Stimulated activated CD8-positive, alpha-beta memory T cell treated with anti-CD3 and anti-CD28 coated beads, Interleukin-4, amount 100 ng/mL, for 1 hour (primary cell): ENCODE measurements at places on chromosomes 13 and 19.

- no peak for DNase-seq
Observed at GRCh38 chr19:7575434-7576040, 20.1 kb upstream of the CAMSAP3 start.

DNA sequence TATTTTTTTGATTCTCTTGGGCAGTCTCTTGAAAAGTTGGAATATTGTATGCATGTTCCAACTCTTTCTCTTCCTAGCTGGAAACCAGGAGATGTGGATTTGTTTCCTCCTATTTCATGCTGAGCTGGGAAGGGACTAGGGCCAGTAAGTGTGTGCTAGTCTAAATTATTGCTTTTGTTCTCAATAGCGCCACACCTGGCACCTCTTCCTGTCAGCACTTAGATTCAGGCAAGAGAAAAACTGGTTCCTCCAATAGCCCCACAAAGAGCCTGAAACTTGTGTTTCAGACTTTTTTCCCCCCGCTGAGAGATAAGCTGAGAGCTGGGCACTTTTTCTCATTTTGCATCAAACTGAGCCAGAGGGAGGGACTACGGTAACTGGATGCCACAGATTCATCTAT is 353.4 kb downstream of the OLFM4 start:
- DNase-seq, result no peak

DNA sequence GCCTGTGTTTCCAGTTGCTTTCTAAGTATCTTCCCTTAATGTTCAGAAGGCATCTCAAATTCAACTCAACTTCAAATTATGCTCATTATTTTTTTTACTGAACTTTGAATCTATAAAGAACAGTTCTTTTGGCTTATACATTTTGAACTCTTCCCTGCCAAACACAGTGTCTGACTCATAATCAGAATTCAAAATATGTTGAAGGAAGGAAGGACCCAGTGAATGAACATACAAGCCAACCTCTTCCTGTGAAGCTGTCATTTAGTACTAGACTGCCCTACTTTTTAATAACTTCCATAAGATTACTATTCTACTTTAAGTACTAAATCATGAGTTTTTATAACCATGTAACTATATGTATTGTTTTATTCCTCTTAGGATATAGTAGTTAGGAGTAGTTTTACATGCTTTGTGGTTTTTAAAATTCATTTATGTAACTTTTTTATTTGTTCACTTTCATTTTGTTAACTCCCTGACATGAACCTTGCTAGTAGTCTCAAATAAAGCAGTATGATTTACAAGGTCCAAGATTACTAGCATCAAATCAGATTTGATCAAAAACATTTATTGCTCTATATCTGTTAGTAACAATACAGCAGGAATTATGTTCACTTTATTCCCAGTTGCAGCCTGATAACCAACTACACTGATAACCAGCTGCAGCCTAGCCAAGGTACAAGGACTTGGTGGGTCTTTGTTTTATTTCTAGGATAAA is 6.4 kb downstream of the NUDT15 start:
- no peak for DNase-seq

GRCh38 chr19:13920940-13921747 is 15.1 kb downstream of the CC2D1A start:
- DNase-seq, result no peak

GRCh38 chr13:46526100-46526735 is 26.8 kb upstream of the LRCH1 start:
- DNase-seq, result no peak

DNA sequence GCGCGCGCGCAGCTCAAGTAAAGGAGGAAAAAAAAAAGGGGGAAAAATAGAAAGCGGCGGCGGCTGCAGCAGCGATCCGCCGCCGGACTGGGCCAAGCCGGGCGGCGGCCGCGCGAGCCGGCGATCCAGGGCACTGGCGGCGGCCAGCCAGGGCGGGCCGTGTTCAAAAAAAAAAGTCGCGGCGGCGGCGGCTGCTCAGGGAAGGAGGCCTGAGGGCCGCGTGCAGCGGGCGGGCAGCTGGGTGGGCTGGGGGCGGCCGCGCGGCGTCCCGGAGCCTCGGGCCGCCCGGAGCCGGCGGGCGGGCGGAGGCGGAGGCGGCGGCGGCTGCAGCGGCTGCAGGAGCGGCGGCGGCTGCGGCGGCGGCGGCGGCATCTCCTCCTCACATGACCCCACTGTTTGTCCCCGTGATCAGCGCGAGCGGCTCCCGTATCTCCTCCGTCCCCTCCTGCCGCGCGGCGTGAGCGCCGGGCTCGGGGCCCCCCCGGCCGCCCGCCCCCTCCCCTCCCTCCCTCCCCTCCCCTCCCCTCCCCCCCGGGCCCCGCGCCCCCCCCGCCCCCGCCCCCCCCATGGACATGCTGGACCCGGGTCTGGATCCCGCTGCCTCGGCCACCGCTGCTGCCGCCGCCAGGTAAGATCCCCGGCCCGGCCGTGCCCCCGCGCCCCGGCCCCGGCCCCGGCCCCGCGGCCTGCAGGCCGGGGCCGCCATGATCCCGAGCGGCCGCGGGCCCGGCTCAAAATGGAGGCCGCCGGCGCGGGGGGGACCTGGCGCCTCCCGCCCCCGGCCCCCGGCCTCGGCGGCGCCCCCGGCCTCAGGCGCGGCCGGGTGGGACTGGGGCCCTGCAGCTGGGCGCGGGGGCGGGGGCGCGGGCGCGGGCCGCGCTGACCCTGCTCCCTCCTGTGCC is at the start of gene USF2:
TSS of gene USF2 (plus strand) at position 427 of the 902 bp plus-strand sequence. CDS start at position 567, 140 bp downstream.
- DNase-seq, result peak; percentile 23

GRCh38 chr19:45852983-45853382 is 10.0 kb downstream of the SYMPK start:
- no peak for DNase-seq

GRCh38 chr19:55442372-55442961 is 633 bp downstream of the SHISA7 start:
- DNase-seq, result no peak

- DNase-seq, result no peak
Observed at GRCh38 chr19:48859711-48860572, 8.5 kb downstream of the PLEKHA4 start.

GRCh38 chr13:30847650-30848307 is 58.3 kb upstream of the MEDAG start:
- no peak for DNase-seq

DNA sequence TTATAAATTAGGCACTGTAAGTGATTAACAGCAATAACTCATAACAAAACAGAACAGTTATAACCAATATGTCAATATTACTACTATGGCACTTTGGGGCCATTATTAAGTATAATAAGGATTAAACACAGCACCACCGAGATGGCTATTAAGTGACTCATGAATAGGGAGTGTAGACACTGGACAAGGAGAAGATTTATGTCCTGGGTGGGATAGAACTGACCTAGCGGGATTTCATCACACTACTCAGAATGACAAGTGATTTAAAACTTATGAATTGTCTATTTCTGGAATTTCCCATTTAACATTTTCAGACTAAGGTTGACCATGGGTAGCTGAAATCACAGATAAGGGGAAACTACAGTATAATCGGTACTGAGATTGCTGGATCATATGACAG is 79.0 kb upstream of the SLC7A1 start:
- no peak for DNase-seq

- DNase-seq, result no peak
Observed at GRCh38 chr13:59413126-59413525, 750.6 kb downstream of the DIAPH3 start.

- DNase-seq, result no peak
Observed at GRCh38 chr13:75369981-75370380, 112.0 kb downstream of the TBC1D4 start.

- no peak for DNase-seq
Observed at GRCh38 chr19:39740395-39740794, 2.6 kb upstream of the CLC start.
